LHCN-M2 (cell line): ENCODE measurements at places on chromosomes 4 and X.
A peak's percentile ranks its signal among the peaks of the same experiment; 100 is the strongest.

DNA sequence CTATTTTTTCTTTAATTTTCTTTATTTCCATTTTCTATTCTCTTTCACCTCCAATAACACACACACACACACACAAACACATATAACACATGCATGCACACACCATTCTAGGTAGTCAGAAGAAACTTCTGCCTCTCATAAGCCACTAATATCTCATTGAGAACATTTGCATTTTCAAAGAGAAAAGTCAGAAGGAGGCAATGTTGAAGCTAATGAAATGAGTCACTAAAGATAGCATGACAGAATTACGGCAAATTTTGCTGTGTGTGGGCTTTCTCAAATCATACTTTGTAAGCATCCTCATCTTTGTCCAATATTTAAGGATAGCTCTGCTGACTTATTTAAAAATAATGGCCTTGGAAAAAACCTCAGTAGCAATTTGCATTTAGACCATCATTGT is 291.3 kb downstream of the GUCY2F start:
- no peak for DNase-seq

DNA sequence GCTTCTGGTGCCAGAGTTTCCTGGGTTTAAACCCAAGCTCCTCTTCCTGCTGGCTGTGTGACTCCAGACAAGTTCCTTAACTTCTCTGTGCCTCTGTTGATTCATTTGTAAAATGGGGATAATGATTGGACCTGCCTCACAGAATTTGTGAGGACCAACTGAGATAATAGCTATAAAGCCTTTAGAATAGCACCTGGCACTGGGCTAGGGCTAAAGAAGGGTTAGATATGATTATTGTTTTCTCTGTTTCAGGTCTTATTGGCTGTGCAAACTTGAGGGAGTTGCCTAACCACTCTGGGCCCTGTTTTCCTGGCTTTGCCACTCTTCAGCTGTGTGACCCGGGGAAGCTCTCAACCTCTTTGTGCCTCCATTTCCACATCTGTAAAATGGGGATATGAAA is 37.8 kb downstream of the LGI2 start:
- DNase-seq = no peak

DNA sequence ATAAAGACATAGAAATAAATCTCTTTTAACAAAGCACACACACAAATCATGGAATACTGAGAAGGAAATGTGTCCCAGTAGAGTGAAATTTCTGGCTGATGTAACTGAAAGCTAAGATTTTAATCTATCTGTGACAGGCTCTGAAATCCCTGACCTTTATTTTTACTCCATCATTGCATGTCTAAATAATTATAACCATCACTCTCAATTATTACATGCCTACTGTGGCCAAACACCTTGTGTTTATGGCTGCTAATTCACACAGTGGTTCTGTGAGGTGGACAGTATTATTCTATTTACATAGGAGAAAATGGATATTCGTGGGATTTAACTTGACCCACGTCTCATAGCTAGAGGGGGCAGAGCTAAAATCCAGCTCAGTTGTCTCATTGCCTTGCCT is 438.1 kb downstream of the TLL1 start:
- no peak for DNase-seq

DNA sequence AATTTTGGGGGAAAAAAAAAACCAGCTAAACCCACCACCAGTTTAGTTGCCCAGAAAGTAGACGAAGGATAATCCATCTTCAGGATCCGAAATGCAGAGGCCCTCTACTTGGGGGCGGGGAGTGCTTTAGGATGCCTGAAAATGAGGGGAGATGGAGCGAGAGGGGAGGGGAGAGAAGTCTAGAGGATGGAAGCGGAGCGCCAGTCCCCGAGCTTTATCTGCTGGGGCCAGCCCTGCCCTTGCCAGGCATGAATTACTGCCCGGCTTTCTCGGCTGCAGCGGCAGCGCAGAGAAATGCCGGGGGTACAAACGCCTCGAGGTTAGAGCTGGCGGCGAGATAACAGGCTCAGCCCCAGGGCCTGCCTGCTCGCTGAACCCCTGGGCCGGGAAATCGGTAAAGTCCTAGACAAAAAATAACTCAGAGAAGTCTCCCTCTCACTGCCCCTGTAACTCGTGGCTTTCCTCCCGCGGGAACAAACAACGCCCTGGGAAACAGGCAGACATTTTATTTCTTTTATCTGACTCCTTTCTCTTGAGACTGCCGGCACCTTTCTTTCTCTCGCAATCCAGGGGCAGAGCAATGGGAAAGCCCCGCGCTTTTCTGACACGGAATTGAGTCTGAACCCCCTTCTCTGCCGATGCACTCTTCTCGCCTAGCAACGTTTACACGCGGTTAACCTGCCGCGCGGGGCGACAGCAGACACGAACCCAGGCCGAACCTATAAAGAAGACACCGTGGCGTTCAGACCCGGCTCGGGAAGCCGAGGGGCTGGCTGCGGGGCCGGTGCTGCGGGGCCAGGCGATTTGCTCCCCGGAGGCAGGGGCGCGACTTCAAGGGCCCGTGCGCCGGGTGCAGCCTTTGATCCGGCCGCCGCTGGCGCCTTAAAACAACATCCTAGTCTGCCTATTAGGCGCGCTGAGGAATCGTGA is 3.1 kb upstream of the MSX1 start:
- DNase-seq = peak; percentile 27

DNA sequence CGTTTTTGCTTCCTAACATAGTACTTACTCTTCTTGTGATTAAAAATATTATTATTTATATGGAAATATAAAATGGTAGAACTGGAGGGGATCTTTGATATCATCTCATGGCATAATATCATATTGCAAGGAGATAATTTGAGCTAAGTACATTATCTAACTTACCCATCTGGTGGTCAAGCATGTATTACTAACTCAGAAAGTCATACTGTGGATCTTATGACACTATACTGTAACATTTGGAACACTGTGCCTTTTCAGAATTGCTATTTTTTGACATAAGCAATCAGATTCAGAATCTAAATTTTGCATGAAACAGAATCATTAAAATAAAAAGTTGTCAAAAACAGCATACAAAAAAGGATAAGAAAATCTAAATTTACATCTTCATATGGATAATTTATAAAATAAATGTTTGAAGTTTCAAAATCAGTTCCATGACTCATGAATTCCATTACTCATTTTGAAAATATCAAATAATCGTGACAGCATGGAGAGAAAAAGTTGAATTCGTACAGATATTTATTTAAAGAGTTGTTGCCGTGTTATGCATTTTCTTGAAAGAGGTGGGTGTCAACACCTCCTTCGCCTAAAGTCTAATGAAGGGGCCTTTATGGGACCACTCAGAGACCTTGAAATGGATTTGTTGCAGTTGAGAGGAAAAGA is 928.1 kb downstream of the PDHA2 start:
- DNase-seq = peak; percentile 65

DNA sequence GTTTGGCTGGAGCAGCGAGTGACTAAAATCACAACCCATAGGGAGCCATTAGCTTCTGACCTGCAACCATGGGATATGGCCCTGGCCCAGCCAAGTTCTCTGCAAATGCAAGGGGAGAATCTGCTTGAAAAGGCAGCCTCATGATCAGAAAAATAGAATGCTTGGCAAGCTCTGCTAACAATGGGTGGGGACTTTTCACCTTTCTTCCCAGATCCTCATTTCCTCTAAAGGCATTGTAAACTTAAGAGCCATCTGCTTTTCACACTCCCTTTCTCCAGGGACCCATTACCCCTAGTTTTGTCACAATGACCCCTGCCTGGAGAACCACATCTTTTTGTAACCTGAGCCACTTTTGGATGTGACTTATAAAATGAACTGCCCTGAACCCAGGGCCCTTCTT is 104.3 kb downstream of the PARM1 start:
- DNase-seq = no peak

DNA sequence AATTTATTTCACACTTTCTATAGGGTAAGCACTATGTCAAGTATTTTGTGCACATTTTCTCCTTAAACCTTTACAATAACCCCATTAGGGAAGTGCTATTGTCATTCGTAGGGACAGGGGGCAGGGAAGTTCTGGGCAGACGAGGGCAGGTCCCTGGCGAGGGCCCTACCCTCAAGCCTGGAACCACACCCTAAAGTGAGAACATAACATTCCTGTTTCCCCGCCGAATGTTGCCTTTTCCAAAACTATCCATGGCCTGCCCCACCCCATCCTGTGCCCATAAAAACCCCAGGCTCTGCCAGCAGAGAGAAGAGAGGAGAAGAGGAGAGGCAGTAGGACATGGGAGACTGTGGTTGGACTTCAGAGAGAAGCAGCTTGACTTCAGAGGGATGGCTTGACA is 39.8 kb upstream of the CCKAR start:
- no peak for DNase-seq

GRCh38 chrX:136961594-136962135 is 72.1 kb downstream of the GPR101 start:
- peak; percentile 9 for DNase-seq

DNA sequence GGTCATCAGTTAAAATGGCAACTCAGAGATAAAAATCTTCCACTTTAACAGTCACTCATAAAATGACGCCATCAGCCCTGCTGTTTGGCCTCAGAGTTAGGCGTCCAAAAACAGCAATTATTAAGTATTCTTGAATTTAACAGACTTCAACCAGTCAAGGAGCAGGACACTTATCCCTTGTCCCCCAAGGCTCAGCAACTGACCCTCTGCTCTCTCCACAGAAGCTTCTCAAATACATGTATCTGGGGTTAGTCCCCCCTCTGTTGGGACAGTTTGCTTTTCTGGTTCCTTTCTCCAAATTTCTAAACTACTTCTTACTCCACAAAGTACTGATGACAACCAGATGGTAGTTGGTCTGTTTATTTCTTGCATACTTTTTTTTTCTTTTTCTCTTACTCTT is 54.4 kb downstream of the SOD3 start:
- DNase-seq = no peak

GRCh38 chr4:15255537-15255936 is 172.3 kb upstream of the C1QTNF7 start:
- DNase-seq = no peak

DNA sequence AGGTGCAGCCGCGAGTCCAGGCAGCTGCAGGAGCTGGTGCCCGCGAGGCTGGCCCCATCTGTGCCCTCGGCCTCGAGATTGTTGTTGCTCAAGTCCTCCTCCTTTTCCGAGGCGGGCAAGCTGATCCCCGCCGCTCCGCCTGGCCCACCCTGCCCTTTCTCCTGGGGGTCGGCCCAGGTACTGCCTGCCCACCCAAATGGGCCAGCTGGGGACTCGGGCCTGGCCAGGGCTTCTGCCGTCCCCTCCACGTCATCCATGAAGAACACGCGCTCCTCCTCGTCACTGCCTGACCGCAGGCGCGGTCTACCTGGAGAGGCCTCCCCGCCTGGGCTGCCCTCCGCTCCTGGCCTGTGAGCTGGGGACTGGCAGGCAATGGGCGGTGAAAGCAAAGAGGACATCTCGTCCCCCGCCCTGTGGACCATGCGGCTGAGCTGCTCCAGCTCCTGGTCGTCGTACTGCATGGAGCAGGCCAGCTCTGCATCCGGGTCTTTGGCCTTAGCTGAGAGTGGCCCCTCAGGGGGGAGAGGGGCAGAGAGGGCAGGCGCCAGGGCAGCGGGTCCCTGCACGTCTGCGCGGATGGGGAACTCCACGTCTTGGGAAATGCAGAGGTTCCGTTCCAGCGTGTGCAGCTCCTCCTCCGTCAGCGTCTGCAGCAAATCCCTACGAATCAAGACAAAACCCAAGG is 43.1 kb upstream of the MXD4 start:
- DNase-seq = no peak

DNA sequence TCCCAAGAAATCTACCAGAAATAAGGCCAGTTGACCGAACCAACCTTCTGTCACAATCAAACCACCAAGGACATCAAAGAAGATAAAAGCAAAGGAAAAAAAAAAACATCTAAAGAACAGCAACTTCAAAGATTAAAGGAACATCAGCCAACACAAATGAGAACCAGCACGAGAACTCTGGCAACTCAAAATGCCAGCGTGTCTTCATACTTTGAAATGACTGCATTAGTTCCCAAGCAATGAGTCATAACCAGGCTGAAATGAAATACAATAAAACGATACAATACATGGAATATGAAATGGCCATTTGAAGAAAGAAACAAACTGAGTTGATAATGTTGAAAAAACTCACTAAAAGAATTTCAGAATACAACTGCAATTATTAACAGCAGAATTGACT is 611.6 kb upstream of the GRIA3 start:
- peak; percentile 55 for DNase-seq

- DNase-seq = no peak
These were observed 135.2 kb upstream of the FAM9C start for GRCh38 chrX:13179586-13179985.

DNA sequence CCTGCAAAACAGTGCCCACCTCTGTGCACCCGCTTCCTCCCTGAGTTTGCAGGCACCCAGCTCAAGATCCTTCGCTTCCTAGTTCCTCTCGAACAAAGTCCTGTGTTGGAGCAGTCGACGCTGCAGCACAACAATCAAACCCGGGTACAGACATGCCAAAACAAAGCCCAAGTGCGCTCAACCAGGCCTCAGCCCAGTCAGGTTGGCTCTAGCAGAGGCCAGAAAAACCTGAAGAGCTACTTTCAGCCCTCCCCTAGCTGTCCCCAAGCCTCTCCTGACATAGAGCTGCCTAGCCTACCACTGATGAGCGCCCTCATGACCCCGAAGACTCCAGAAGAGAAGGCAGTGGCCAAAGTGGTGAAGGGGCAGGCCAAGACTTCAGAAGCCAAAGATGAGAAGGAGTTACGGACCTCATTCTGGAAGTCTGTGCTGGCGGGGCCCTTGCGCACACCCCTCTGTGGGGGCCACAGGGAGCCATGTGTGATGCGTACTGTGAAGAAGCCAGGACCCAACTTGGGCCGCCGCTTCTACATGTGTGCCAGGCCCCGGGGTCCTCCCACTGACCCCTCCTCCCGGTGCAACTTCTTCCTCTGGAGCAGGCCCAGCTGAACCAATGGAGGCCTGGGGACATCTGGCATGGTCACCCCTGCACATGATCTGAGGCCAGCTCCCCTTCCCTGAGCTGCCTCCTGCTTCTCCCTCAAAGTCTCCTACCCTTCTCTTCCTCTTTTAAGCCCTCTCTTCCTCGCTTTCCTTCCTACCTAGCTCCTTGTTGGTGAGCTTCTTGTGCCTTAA is 6.9 kb downstream of the APEX2 start:
- no peak for DNase-seq
